Stimulated activated CD4-positive, alpha-beta T cell treated with anti-CD3 and anti-CD28 coated beads, Interleukin-1b, Interleukin-23, amount 100 ng/mL, for 24 hours (primary cell): ENCODE measurements at places on chromosomes 5 and 9.

DNA sequence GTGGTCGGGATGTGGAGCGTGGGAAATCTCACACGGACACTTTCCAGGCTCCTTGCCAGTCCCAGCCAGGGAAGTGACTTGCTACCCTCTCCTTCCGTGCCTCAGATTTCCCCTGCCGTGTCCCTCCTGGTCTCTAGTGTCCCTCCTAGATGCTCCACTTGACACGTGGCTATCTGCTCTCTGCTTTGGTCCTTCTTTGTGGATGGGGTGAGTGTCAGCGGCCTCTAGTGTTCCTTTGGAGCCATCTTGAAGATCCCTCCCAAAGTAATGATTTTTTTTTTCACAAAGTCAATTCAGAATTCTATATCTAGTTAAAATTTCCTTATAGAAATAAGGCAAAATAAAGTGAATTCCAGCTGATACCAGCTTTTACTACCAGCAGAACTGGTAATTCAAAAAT is 117.7 kb downstream of the MRPL36 start:
- no peak for DNase-seq

DNA sequence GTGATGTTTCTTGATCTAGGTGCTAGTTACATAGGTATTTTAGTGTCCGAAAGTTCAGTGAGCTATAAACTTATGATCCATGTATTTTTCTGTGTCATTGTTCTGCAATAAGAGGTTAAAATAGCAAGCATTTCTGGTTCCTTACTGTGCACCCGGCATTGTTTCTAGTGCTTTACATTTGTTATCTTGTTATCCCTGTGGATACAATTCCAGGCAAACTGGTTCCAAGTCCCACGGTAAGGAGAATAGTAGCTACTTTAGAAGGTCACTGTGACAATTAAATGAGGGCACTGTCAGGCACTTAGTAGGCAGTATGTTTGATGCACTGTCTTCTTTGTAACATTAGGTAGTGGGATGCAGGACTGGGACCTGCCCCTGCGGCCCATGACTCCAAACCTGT is 9.0 kb downstream of the FUBP3 start:
- DNase-seq = no peak

DNA sequence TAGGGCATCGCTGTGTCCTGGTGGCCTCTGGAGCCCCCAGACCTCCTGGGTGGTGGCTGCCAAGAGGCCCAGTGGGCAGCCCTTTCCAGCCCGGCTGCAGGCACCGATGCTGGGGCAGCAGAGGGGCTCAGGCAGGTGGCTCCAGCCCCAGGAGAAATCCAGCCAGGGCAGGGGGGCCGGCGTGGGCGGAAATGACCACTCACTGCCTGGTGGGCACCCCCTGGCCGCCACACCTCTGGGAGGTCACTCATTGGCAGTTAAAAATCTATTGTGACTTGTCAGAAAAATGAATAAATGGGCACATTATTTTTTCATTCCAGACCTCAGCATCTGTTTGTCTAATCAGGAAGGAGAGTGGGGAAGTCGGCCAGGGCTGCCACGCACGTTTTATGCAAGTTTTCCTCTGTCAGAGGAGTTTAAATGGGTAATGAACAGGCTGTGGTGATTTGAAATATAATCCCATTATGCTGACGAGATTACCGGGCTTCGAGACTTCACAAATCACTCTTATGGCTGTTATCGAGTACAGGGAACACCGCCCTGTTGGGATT is 171.9 kb downstream of the GAPVD1 start:
- no peak for DNase-seq

DNA sequence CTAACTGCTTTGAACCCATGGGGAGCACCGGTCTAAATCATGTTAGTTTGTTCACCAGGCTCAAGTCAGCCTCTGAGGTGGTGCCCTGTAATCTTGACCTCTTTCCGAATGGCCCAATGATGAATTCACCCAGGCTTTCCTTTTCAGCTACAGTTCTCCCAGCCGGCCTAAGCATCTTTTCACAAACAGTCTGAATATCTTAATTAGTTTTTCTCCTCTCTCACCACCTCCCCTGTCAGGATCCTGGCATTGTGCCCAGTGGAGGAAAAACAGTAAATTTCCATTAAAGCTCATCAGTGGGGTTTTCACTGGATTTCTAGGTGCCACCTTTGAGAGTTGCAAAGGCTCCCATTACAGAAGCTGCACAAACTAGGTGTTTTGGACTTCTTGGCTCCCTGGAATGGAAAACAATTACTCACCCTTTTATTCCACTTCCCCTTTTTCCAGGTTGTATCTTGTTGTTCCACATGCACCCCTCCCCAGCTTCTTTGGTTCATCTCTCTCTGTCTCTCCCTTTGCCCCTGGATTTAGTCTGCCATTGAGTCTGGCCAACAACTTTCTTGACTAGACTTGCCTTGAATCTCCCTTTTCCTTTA is 69.4 kb upstream of the ADAMTSL1 start:
- DNase-seq = no peak
